ENCODE measurements at places on chromosomes 11 and 22. TPM values are rescaled to one million over a fixed set of nuclear protein-coding genes. Genes with fewer than 3 reads are reported as not detected.

DNA sequence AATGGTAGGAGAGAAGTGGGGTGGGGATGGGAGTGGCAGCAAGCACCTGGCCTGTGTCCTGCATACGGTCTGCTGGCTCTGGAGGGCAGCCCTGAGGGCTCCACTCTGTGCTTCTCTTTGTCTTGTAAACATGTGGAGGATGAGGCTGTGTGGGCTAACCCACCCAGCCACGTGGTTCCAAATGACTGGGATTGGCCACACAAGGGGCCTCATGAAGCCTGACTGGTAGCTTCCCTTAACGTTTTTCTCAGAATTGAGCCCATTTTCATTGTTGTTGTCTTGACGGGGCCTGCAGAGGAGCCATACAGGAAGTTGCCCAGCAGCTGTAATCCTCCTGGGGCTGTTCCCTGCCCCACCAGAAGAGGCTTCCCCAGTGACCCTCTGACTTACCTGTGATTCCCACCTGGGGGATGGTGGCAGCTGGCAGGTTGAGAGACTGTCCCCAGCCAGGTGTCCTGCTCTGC, 18.0 kb downstream of the DERL3 start:
- no peak for DNase-seq

Gene HBG1
- not detected for total RNA-seq

DNA sequence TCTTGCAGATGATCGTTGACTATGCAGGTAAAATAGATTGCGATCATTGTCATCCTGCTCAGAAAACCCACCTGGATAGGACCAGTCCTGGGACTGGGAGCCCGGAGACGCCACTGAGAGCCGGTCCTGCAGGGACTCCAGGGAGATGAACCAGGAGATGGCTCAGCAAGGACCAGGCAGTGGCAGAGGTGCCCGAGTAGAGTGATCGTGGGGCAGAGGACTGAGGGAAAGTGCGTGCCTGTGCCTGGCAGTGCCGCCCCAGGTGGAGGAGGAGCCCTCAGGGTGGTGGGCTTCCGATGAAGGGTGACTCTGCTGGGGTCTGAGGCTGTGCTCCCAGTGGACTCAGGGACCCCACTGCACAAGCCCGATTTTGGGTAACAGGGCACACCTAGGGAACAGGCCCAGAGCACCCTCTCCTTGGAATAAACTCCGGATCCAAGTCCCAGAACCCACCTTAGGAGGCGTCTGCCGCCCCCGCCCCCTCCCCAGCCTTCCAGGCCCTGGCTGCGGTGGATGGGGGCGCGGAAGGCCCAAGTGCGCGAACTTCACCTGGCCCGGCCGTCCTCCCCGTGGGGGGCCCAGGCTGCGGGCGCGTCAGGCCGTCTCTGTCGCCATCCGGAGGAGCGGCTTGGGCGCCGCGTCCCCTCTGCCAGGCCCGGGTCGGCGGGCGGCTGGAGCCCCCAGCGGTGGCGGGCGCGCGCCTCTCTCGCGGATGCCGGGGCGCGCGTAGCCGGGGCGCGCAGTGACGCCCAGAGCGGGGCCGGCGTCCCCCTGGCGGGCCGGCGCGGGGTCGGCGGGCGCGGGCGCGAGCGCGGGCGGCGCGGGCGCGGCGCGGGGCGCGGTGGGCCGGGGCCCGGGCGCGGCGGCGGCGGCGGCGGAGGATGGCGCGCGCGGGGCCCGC, 1338.8 kb downstream of the BRD1 start:
- no peak for DNase-seq

DNA sequence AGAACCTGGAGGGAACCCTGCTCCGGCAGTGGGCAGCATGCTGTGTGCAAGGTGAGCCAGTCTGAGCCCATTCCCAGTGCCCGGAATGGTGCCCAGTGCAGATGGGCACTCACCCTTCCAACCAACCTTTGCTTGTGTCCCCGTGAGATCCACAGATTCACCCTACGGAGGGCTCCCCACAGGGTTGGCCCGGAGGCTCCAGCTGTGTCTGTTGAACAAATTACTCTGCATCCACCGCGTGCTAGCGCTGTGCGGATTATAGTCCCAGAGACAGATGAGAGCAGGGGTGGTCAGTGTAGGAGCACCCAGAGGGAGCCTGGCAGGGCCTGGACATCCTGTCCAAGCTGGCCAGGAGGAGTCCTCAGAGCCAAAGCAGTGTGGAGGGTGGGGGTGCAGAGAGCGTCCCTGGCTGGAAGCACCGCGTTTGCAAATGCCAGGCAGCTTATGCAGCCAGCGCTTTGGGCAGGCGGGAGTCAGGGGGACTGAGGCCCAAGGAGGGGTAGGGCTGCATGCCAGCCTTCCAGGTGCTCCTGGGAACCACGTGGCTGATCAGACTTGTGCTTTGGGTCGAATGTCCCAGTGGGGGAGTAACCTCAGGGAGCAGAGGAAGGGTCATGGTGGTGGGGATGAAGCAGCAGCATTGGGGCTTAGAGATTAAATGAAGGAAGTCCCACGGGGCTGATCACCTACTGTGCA, 80.5 kb downstream of the KCNQ1 start:
- DNase-seq: peak; percentile 23

GRCh38 chr22:44379817-44380755, 67.3 kb upstream of the SHISAL1 start:
- no peak for DNase-seq

Gene SLC5A1
- total RNA-seq: 48.3 TPM

DNA sequence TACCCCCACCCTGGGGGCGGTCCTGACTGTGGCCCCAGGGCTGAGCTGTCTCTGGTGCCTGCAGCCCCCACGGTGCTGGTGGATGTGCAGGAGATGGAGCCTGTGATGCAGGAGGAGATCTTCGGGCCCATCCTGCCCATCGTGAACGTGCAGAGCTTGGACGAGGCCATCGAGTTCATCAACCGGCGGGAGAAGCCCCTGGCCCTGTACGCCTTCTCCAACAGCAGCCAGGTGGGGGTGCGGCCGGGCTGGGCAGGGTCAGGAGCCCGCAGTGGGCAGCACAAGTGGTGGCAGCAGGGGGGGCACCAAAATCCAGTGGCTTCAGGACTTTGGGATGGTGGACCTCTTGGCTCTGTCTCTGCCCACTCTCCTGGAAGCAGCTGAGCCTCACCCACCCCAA, 8.0 kb upstream of the NDUFS8 start:
- DNase-seq: no peak

Gene ZBTB3
- 14.5 TPM for total RNA-seq

- DNase-seq: peak; percentile 63
Measured at GRCh38 chr22:31344578-31345330, 1.4 kb downstream of the PATZ1 start.

Gene DLG2
- 3.2 TPM for total RNA-seq

Gene SMTNL1
- total RNA-seq: not detected

DNA sequence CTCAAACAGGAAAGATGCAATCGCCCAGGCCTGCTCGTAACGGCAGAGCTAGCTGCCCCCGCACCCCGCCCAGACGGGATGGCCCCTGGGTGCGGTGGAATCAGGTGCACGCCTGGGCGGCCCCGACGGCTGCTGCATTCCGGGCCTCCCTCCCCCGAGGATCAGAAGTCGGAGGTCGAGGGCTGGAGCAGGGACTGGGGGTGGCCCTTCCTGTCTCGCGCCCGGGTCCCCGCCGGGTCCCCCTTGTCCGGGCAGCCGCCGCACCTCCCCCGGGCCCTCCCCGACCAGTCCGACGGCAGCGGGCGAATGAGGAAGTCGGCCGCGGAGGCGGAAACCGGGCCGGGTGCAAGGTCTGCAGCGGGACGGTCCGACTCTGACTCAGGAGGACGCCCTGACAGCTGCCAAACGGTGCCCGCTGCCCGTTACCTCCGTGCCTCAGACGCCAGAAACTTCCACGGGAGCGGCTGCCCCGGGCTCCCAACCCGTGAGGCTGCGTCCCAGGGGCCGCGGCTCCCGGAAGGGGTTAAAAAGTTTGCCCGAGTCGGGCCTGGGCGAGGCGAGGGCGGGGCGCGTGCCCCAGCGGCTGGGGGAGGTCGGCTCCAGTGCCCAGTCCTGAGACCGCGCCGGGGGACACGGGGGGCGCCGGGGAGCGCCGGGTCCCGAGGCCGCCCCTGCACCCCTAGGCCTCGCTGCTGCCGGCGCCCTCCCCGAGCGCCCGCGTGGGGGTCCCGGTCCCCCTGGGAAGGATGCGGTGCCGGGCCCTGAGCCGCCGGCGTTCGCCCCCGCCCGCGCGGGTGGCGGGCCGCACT, 663 bp downstream of the MYH9 start:
- peak; percentile 77 for DNase-seq

All from left colon (tissue), 2 donors.